ENCODE measurements at places on chromosomes 13 and 19. TPM values are rescaled to one million over a fixed set of nuclear protein-coding genes. Genes with fewer than 3 reads are reported as not detected.

GRCh38 chr13:99792079-99792921 lies 179.3 kb downstream of the ZIC5 start:
- no peaks in the 10 kb centered on the region for H3K27me3 ChIP-seq
- no peak overlapping the region for H3K27ac ChIP-seq
- DNase-seq: no peak

GRCh38 chr19:44737238-44738071 lies 11.1 kb upstream of the BCL3 start:
- H3K27ac ChIP-seq: no peak overlapping the region
- DNase-seq: no peak
- no peaks in the 10 kb centered on the region for H3K36me3 ChIP-seq
- H3K27me3 ChIP-seq: no peaks in the 10 kb centered on the region
- H3K4me1 ChIP-seq: peaks cover 32% of the 10 kb centered on the region

DNA sequence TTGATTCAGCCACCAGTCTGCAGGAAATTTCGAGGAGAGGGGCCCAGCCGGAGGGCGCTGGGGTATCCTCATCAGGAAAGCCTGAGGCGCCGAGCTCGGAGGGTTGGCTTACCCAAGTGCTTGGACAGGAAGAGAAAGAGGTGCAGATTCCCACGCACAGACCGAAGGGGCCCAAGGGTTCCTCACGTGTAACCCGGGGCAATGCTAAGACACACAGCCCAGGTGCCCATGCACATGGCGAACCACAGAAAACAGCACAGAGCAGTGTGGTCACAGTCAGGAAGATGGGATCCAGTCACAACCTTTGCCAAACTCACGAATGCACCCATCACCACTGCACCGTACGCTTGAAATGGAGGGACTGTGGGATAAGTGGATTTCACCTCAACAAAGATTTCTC lies 30.9 kb downstream of the GRTP1 start:
- no peaks in the 10 kb centered on the region for H3K27me3 ChIP-seq
- no peak overlapping the region for H3K4me3 ChIP-seq
- no peak overlapping the region for H3K27ac ChIP-seq
- no peaks in the 10 kb centered on the region for H3K4me1 ChIP-seq

The CNFN gene
- 0.87 TPM for total RNA-seq

DNA sequence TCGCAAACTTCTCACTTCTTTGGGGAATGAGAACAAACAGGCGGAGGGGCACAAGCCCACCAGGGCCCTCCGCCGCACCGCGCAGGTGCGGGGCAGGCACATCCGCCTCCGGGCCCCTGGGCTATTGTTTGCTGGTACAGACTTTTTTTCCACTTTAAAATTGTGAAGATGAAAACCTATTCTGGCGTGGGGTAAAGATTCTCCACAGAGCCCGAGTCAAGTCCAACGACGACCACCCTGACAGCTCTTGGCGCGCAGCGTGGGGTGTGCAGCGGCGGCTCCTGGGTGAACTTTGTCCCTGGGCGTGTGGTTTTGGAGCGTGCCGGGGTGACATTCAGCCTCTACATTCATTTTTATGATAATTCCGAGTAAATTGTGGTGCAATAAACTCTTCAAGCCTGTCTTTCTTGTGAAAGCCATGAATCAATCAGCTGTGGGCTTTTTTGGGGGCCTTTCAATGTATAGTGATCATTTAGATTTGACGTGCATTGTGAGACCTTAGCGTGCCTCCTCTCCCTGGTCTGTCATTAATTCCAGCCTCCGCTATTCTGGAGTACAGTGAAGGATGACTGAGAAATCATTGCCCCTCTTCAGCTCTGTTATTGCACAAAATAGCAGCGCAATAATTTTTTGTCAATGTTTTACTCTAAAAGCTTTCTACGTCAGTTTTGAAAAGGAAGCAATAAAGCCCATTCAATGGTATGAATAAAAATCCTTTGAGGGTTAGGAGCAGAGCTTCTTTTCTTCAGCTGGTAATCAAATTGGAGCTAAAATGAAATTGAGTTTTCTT lies 90.0 kb downstream of the TEX29 start:
- H3K36me3 ChIP-seq: no peaks in the 10 kb centered on the region
- H3K27ac ChIP-seq: no peak overlapping the region
- peaks cover 30% of the 10 kb centered on the region for H3K27me3 ChIP-seq
- no peak overlapping the region for H3K4me3 ChIP-seq
- no peaks in the 10 kb centered on the region for H3K4me1 ChIP-seq

Data from upper lobe of right lung (tissue), 1 donor.